ENCODE measurements at places on chromosomes 3 and 15. TPM values are rescaled to one million over a fixed set of nuclear protein-coding genes. Genes with fewer than 3 reads are reported as not detected.

DNA sequence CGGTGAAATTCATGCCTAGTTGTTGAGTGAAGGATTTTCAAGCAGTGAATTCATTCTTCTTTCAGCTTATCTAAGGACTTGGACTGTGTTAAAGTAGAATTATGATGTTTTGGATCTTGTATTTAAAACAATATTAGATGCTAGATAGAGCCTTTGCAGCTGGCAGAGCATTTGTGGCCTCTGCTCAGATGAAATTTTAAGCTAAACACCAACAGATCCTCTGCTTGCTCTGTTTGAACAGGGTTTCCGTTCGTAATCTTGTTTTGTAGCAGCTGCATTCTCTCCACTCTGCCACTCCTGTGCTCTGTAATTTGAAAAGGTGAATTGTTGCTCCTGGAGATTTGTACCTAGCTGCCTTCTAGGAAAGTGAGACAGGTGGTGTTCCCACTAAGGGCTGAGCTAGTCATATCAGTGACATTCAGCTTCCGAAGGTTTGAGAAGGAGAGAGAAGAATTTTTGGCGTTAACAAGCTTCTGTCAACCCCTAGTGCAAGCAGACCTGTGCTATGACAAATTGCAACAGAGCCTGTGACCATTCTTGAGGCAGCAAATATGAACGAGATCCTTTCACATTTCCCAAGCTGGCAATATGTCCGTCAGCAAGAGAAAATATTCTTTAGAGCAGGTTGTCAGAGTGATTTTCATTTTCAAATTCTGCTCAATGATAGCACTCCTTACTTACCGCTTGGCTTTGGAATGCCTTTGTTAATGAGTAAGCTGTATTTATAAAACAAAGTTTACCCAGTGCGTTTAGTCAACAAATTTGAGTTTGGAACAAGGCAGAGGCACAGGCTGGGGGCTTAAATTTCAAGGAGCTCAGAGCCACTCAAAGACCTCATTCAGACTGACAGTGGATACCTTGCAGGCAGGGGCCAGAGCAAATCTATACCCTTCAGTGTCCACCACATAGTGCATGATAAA, 5.3 kb downstream of the CHST2 start:
- DNase-seq: no peak

- DNase-seq: peak; percentile 64
Measured at GRCh38 chr15:67931861-67932260, 92.0 kb upstream of the RNU6-1 start.

DNA sequence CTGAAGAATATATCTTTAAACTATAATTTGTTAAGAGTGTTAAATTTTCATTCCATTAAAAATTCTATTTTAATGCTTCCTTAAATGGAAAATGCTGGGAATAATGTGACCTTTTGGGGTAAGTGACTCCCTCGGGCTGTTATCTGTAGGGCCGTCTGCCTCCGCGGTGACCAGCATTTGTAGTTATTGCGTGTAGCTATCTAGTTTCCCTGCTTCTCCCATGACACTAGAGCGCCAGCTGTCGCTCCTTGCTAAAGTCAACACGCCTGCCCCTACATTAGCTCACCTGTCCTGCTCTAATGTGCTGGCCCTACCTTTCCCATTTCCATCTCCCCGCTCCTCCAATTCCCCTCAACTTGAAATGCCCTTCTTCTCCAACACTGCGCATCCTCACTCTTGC, 12.4 kb upstream of the CHRM5 start:
- DNase-seq: no peak

HGD gene
- total RNA-seq: 98.6 TPM

DNA sequence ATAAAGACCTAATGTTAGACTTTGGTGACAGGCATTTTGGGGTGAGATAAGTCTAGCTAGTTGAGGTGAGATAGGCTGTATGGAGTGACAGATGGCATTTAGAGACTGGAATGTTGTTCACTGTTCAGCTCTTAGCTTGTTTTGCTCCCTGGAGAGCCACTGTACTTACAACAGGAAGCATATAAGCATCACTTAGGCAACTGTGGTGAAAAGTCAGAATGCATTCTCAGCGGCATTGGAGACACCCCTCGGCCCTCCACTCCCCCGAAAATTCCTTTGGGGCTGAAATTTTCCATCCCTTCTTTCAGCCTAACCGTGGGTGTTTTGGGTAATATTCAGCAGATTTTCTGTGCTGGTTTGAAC, 73.4 kb downstream of the SLCO3A1 start:
- no peak for DNase-seq

GRCh38 chr3:156445117-156446090, 109.5 kb downstream of the SSR3 start:
- no peak for DNase-seq

DNA sequence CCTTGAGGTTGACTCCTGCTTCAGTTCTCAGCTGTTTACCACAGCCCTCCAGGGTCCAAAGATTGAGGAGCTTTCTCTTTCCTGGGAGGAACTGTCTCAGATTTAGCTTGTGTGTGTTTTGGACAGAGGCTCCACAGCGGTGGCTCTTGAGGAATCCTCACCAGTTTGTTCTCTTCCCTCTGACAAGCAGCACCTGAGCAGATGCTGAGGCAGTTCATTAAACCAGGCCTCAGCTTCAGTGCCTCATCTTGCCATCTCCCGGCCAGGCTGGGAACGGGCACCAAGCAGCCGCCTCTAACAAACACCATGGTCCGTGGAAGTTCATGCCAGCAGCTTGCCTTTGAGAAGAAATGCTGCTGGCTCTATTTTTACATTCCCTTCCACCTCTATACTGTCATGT, 25.8 kb upstream of the TIMP4 start:
- no peak for DNase-seq

THAP10 gene
- 3.9 TPM for total RNA-seq

HESX1 gene
- total RNA-seq: not detected

IL17RC gene
- total RNA-seq: 64.2 TPM

GRCh38 chr15:58710701-58711100, 38.8 kb downstream of the ADAM10 start:
- DNase-seq: no peak

GRCh38 chr15:42072141-42072685, 22.1 kb downstream of the PLA2G4D start:
- no peak for DNase-seq

DNA sequence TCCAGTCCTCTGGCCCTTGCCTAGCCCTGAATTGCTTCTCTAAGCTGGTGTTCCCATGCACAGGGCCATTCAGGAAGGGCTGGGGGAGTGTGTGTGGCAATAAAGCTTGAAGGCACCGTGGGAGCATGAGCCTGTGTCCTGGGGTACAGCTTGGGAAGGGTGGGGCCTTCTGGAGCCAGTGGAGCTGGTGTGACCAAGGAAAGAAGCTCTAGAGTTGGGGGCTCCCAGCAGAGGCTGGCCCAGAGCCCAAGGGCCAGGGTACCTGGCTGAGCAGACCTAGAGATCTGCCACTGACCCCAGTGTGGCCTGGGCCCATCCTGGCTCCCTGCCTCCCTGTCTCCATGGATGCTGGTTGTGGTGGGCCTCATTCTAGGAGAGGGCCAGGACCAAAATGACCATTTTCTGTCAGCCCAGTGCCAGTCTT, 8.1 kb downstream of the ABTB1 start:
- peak; percentile 2 for DNase-seq

DNA sequence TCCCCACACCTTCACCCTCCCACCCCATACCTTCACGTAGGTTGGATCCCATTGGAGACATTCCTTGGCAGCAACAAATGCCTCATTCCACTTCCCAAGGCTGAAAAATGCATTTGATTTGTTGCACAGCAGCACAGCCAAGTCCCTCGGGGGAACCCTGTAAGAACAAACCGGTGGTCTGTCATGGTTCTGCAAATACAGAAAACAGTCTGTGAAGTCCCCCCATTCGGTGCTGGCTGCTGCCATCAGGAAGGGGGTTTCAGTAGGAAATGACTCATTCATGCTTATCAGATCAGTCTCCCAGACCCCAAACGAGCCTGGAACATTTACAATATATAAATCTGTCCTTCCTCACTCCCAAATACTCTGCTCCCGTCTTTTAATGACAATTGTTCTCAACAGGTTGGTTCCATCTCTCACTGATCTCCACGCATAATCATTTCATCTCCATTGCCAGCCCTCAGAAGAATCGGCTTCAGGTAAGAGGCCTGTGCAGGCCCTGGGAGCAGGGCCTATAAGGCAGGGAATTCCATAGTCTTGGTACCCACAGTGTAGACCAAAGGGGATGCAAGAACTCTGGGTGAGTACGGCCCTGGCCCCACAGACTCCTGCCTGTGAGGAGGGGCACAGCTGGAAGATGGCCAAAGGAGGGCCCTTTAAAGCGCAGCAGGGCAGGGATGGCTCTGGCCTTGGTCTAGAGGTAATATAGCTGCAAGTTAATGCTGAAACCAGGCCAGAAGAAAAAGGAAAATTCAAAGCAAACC, 41.6 kb downstream of the TRANK1 start:
- no peak for DNase-seq

DNA sequence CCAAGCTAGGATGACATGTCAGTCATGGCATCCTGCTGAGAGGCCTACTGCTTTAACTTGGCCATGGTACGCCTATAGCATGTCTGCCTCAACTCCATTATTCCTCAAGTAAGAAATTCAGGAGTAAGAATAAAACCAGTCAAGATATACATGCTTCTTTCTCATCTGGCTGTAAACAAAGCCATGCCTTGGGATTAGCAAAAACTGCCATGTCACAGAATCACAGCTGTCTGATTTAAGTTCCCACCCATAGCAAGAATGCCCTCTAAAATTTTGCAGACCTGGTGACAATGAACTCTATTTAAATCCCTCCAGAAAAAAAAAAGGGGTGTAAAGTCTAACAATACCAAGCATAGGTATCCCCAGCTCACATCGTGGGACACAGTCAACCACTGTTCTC, 55.6 kb upstream of the ACAN start:
- no peak for DNase-seq

ACKR4 gene
- 1.8 TPM for total RNA-seq

GRCh38 chr15:68633231-68634121, 54.7 kb downstream of the CORO2B start:
- DNase-seq: no peak

LYSMD2 gene
- 18.0 TPM for total RNA-seq

- no peak for DNase-seq
Measured at GRCh38 chr15:35880896-35881295, 334.9 kb upstream of the DPH6 start.

DNA sequence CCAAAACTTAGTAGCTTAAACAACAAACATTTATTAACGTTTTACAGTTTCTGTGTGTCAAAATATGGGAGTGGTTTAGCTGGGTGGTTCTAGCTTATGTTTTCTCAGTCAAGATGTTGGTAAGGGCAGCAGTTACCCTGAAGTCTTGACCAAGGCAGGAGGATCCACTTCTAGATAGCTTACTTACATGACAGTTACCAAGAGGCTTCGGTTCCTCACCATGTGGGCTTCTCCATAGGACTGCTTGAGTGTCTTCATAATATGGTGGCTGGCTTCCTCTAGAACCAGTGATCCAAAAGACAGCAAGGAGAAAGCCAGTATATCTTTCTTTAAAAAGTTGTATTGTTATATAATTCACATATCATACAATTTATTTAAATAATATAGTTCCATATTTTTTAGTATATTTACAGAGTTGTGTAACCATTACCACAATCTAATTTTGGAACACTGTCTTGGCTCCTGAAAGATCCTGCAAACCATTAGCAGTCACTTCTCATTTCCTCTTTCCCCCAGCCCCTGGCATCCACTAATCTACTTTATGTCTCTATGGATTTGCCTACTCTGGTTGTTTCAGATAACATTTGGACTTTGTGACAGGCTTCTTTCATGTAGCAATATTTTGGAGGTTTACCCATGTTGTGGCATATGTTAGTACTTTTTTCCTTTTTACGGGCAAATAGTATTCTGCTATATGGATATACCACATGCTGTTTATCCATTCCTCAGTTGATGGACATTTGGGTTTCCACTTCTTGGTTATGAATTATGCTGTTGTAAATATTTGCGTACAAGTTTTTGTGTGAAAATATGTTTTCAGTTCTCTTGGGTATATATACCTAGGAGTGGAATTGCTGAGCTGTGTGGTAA, 33.3 kb downstream of the MAPK6 start:
- no peak for DNase-seq

- no peak for DNase-seq
Measured at GRCh38 chr15:82968066-82968465, 15.5 kb upstream of the HOMER2 start.

PLCH1 gene
- 10.7 TPM for total RNA-seq

DNA sequence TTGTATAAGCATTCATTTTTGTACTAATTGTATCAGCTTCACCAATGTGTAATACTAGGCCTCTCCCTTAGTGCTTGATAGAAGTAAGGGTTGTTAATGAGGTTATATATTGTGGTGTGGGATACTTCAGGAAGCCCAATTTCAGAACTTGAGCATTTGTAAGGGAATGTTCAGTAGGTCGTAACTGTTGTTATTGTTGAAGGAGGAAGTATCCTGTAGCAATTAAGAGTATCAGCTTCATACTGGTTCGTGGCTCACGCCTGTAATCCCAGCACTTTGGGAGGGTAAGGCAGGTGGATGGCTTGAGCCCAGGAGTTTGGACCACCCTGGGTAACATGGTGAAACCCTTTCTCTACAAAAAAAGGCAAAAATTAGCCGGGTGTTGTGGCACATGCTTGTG, 30.6 kb downstream of the IQGAP1 start:
- DNase-seq: no peak

DNA sequence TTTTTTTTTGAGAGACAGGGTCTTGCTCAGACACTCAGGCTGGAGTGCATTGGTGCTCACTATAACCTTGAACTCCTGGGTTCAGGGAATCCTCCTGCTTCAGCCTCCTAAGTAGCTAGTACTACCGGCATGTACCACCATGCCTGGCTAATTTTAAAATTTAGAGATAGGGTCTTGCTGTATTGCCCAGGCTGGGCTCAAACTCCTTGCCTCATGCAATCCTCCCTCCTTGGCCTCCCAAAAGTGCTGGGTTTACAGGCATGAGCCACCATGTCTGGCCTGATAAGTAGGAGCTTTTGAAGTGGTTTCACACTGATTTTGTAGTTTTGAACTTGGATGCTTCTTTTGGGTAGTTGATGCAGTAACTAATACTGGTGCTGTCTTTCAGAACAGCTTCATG, 7.8 kb downstream of the MAP2K1 start:
- no peak for DNase-seq

DNA sequence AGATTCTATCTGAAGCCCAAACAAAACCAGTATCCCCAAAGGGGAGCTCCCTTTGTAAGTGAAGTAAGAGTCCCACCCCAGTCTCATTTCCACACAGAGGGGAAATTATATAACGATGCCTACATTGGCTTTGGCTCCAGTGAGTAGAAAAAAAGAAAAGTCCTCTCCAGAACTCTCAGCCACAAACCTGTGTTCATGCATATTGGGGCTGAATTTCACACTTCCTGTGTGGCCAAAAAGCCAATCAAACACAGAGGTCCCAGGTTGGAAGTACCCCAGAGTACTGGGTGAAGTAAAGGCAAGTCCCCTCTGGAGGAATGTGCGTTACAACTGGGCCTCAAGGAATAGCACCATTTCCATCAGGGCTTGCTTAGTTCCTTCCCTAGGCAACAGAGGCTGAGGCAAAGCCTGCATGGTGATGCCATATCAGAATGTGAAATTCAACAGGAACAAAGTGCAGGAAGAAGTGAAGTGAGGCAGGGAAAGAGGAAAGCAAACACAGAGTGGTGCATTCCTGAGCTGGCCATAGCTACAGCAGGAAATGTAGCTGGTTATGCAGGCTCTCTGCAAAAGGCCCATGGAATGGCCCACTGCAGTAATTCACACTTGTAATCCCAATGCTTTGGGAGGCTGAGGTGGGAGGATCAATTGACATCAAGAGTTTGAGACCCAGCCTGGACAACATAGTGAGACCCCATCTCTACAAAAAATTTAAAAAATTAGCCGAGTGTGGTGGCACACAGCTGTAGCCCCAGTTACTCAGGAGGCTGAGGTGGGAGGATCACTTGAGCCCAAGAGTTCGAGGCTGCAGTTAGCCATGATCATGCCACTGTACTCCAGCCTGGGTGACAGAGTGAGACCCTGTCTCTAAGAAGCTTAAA, 16.6 kb upstream of the CX3CR1 start:
- no peak for DNase-seq

- no peak for DNase-seq
Measured at GRCh38 chr15:87746333-87746732, 510.2 kb downstream of the NTRK3 start.
